CD4-positive, alpha-beta memory T cell (primary cell): ENCODE measurements at places on chromosomes 16 and 17.
A peak's percentile ranks its signal among the peaks of the same experiment; 100 is the strongest.

GRCh38 chr17:40316571-40317344, 7.8 kb downstream of the RARA start:
- peaks cover 75% of the 10 kb centered on the region for H3K4me1 ChIP-seq
- DNase-seq, result no peak
- no peaks in the 10 kb centered on the region for H3K36me3 ChIP-seq
- H3K4me3 ChIP-seq, result no peak overlapping the region
- H3K27ac ChIP-seq, result no peak overlapping the region

DNA sequence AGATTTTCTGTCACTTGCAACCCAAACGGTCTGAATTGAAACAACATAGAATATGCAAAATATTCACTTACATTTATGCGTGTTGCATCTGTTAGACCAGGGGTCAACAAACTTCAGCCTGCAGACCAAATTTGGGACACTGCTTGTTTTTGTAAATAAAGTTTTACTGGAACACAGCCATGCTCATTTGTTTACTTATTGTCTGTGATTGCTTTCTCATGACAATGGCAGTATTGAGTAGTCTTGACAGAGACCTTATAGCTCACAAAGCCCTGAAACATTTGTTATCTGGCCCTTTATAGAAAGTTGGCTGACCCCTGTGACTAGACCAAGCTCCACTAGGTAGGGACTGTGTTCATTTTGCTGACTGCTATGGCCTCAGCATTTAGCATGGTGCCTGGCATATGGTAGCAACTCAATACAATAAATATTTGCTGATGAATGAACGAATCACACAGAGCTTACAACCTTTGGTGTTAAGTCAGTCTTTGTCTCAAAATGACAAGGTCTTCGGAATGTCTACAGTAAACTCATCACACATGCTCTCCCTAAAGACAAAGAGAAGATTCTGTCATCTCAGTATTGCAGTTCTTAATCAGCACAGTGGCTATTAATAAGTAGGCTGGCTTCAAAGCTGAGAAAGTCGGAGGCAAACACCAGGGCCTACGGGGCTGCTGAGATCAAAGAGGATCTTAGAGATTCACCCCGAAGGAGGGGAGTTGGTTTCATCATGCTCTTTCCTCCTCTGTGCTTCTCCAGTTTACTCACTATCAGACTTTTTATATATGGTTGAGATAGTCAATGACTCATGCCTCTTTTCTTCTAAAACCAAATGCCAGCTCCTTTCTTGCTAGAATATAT, 95.2 kb upstream of the AXIN2 start:
- no peaks in the 10 kb centered on the region for H3K36me3 ChIP-seq
- no peaks in the 10 kb centered on the region for H3K27me3 ChIP-seq
- H3K4me3 ChIP-seq, result no peak overlapping the region
- H3K27ac ChIP-seq, result no peak overlapping the region
- H3K4me1 ChIP-seq, result no peaks in the 10 kb centered on the region
- DNase-seq, result no peak

GRCh38 chr17:63910096-63910495, 962 bp downstream of the CSHL1 start:
- no peaks in the 10 kb centered on the region for H3K4me1 ChIP-seq
- H3K4me3 ChIP-seq, result no peak overlapping the region
- H3K27ac ChIP-seq, result no peak overlapping the region
- no peaks in the 10 kb centered on the region for H3K27me3 ChIP-seq
- no peaks in the 10 kb centered on the region for H3K36me3 ChIP-seq

DNA sequence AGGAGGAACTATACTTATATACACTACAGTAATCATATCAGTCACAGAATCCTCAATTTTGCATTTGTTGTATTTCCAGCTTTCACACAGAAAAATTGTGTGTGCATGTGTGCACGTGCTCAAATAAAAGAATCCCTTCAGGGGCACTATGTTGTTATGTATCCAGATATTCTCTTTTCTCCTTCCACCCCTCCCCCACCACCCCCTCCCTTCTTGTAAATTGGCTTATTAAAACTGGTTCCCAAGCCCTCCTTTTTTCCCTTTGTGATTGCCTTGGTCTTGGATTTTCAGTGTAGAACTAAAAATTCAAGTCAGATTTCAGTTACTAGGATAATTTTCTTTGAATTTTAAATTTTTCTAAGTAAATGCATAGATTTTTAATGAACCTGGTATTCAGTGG, 86.3 kb downstream of the WNT3 start:
- no peaks in the 10 kb centered on the region for H3K4me1 ChIP-seq
- H3K36me3 ChIP-seq, result peaks cover 8% of the 10 kb centered on the region
- DNase-seq, result no peak

- H3K27ac ChIP-seq, result no peak overlapping the region
- H3K4me1 ChIP-seq, result peaks cover 31% of the 10 kb centered on the region
- no peaks in the 10 kb centered on the region for H3K27me3 ChIP-seq
- no peak overlapping the region for H3K4me3 ChIP-seq
Observed at GRCh38 chr17:7211491-7212273, 8.0 kb downstream of the DLG4 start.

DNA sequence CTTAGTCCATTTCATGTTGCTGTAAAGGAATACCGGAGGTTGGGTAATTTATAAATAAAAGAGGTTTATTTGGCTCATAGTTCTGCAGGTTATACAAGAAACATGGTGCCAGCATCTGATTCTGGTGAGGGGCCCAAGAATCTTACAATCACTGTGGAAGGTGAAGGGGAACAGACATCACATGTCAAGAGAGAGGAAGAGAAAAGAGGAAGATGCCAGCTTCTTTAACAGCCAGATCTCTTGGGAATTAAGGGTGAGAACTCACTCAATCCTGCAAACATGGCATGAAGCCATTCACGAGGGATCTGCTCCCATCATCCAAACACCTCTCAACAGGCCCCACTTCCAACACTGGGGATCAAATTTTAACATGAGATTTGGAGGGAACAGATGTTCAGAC, 49.5 kb downstream of the BMERB1 start:
- no peaks in the 10 kb centered on the region for H3K4me1 ChIP-seq
- H3K27ac ChIP-seq, result no peak overlapping the region
- no peaks in the 10 kb centered on the region for H3K36me3 ChIP-seq
- DNase-seq, result no peak
- H3K4me3 ChIP-seq, result no peak overlapping the region

- H3K4me3 ChIP-seq, result no peak overlapping the region
- H3K4me1 ChIP-seq, result peaks cover 6% of the 10 kb centered on the region
- no peaks in the 10 kb centered on the region for H3K36me3 ChIP-seq
- H3K27ac ChIP-seq, result no peak overlapping the region
- no peaks in the 10 kb centered on the region for H3K27me3 ChIP-seq
- DNase-seq, result no peak
Observed at GRCh38 chr17:42047343-42047742, 3.1 kb downstream of the C17orf113 start.

DNA sequence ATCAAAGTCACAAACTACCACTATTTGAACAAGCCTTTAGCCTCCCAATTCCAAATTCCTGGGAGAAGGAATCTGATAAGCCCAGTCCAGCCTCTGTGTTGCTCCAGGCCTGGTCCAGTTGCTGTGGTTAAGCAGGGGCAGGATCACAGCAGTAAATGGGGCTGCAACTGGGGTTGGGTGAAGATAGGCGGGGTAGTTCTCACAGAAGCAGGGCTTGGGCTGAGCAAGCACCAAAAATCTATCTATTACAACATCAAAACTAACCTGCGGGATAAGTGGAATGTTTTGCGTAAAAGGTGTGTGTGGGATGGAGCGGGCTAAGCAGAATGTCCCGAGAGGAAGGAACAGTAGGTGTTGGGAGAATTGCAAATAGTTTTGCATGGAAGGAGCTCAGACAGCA, 23.0 kb upstream of the RNF135 start:
- H3K4me1 ChIP-seq, result no peaks in the 10 kb centered on the region
- H3K4me3 ChIP-seq, result no peak overlapping the region
- H3K27me3 ChIP-seq, result no peaks in the 10 kb centered on the region
- no peak overlapping the region for H3K27ac ChIP-seq

GRCh38 chr17:74340470-74341023, 14.5 kb downstream of the KIF19 start:
- H3K4me1 ChIP-seq, result no peaks in the 10 kb centered on the region
- H3K27ac ChIP-seq, result no peak overlapping the region
- H3K27me3 ChIP-seq, result no peaks in the 10 kb centered on the region
- no peaks in the 10 kb centered on the region for H3K36me3 ChIP-seq
- H3K4me3 ChIP-seq, result no peak overlapping the region

GRCh38 chr16:66223176-66223780, 143.2 kb upstream of the CDH5 start:
- no peaks in the 10 kb centered on the region for H3K36me3 ChIP-seq
- H3K27ac ChIP-seq, result no peak overlapping the region
- no peak for DNase-seq
- H3K27me3 ChIP-seq, result no peaks in the 10 kb centered on the region

DNA sequence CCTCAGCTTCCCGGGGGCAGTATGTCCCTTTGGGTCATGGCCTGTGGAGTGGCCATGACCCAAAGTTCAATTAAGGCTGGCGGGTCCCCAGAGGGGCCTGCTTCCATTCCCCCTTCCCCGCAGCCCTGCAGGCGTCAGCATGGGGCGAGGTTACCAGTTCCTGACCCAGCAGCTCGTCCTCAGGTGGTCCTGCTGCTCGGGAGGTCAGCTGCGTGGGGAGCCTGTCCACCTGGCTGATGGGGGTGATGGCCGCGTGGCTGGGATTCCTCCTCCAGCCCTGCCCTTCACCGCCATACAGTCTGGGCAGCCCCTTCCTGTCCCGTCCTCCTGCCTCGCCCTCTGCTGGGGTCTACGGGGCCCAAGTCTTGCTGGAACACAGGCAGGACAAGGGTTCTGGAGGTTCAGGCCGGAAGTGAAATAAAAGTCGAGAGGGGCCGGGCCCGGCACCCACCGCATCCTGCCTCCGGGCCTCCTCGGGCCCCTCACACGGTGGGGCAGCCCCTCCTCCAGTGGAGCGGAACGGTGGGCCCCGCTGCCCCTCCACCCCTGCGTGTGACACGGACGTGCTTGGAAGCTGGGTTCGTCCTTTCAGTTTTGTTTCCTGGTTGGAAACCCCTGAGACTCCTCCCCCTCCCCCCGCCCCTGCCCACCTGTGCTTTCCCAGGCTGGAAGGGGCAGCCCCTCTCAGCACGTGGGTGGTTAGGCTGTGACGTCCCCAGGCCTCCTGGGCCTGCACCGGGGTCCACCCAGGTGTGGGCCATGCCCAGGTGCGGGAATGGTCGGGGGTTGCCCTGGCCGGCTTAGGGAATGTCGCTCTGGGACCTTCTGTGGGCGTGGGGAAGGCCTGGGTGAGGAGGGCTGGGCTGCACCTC, 6.8 kb downstream of the UBALD2 start:
- peak; percentile 56 for DNase-seq
- H3K27ac ChIP-seq, result peak overlapping the region; percentile 89
- peaks cover 79% of the 10 kb centered on the region for H3K4me1 ChIP-seq
- no peaks in the 10 kb centered on the region for H3K27me3 ChIP-seq
- peaks cover 17% of the 10 kb centered on the region for H3K36me3 ChIP-seq

DNA sequence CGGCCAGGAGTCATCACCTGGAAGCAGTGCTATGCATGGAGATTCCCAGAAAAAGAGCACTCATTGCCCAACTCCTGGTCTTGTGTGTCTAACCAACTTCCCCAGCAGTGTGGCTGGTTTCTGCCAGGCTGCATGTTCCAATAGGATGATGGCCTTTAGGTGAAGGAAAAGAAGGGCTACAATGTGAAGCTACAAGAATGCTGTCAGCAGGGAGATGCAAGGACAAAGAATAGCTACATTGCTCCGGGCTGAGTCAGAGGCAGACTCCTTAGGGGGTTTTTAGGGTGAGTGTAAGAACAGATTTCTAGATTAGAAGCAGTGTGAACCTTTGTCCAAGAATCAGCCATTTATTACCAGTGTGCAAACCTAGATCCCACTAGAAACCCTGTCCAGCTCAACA, 63.0 kb upstream of the DNAH9 start:
- H3K27me3 ChIP-seq, result no peaks in the 10 kb centered on the region
- H3K4me3 ChIP-seq, result no peak overlapping the region
- no peak overlapping the region for H3K27ac ChIP-seq
- no peaks in the 10 kb centered on the region for H3K4me1 ChIP-seq
- no peaks in the 10 kb centered on the region for H3K36me3 ChIP-seq
- no peak for DNase-seq

- no peaks in the 10 kb centered on the region for H3K27me3 ChIP-seq
- peaks cover 75% of the 10 kb centered on the region for H3K36me3 ChIP-seq
Observed at GRCh38 chr16:30666681-30667080, 8.4 kb downstream of the FBRS start.

DNA sequence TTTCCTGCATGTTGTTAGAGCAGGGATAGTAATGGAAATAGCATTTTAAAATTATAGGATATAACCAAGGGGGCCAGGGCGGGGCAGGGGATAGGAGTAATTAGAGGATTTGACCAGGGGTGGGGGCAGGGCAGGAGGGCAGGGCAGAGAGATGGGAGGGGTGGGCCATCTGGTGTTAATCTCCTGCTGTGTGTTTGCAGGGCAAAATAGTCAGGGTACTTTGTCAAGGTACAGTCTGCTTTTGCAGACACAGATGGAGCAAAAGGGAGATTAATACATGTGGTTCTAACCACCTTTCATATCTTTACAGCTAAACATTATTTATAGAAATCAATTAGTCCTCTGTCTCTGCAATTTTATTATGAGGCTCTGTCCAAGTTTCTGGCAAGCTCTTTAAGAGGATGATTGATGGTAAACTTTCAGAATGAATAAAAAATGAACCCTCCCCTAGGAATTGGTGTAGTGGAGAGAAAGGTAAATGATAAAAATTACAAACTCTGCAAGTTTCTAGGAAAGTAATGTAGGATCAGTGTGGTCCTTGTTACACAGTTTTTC, 6.6 kb downstream of the ANKFN1 start:
- no peak overlapping the region for H3K27ac ChIP-seq
- H3K27me3 ChIP-seq, result no peaks in the 10 kb centered on the region
- no peak overlapping the region for H3K4me3 ChIP-seq
- H3K36me3 ChIP-seq, result no peaks in the 10 kb centered on the region

DNA sequence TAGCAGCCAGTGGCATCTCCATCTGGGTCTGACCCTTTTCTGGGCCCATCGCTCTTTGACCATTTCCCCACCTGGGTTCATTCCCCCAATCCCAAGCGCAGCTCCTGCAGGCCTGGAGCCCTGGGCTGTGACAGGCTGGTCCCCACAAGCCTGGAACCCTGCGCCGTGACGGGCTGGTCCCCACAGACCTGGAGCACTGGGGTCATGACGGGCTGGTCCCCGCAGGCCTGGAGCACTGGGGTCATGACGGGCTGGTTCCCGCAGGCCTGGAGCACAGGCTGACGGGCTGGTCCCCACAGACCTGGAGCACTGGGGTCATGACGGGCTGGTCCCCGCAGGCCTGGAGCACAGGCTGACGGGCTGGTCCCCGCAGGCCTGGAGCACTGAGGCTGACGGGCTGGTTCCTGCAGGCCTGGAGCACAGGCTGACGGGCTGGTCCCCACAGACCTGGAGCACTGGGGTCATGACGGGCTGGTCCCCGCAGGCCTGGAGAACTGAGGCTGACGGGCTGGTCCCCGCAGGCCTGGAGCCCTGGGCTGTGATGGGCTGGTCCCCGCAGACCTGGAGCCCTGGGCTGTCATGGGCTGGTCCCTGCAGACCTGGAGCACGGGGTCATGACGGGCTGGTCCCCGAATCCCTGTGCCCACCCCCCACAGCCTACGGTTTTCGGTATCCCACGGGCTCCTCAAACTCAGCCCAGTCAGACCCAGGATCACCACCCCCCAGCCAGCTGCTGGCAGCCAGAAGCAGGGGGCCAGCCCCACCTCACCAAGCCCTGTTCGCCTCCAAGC, 16.6 kb downstream of the TMC6 start:
- no peaks in the 10 kb centered on the region for H3K27me3 ChIP-seq
- DNase-seq, result no peak
- H3K27ac ChIP-seq, result no peak overlapping the region
- peaks cover 62% of the 10 kb centered on the region for H3K36me3 ChIP-seq

GRCh38 chr16:56771558-56772279, 41.8 kb downstream of the NUP93 start:
- H3K4me1 ChIP-seq, result no peaks in the 10 kb centered on the region
- H3K27ac ChIP-seq, result no peak overlapping the region
- H3K27me3 ChIP-seq, result no peaks in the 10 kb centered on the region
- DNase-seq, result no peak
- H3K36me3 ChIP-seq, result no peaks in the 10 kb centered on the region
